ENCODE measurements at places on chromosomes 3 and 15.

- no peak for DNase-seq
These were observed 52.8 kb downstream of the RASA2 start for GRCh38 chr3:141539431-141540187.

GRCh38 chr3:184872200-184872599 is 60.2 kb downstream of the VPS8 start:
- no peak for DNase-seq

DNA sequence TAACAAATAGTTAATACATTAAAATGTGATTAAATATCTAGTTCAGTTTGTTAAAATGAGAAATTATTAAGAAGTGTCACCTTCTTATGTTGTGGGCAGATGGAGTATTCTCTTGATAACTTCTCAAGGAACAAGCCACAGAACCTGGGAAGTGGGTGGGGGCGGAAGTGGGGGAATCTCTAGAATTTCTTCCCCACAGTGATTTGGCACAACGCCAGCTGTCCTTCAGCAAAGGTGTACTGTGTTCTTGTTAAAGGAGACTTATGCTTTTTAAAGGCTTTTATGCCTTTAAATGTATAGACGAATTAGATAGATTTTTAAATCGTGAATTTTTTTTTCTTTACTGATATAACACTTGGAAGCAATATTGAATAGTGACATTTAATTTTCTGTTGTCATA is 42.4 kb downstream of the SEC22A start:
- DNase-seq = peak; percentile 36

- DNase-seq = no peak
These were observed 587.4 kb upstream of the KCNMB2 start for GRCh38 chr3:177948716-177949425.

DNA sequence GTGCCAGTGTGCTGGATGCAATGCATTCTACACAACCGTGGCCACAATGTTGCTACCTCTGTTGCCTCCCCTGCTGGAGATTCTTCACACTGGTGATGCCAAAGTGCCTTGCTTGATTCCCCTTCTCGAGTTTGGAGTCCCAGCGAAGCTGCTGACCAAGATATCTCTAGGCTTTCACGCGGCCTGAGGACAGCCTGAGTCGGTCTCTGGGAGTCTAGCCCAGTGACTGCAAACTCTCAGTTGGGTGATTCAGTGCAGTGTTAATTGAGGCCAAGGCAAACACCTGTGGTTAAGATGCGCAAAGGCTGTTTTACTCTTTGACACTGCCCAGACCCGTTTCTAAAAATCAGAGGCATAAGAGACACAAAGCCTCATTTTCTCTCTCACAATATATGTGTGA is 434.4 kb downstream of the NR2F2 start:
- no peak for DNase-seq

DNA sequence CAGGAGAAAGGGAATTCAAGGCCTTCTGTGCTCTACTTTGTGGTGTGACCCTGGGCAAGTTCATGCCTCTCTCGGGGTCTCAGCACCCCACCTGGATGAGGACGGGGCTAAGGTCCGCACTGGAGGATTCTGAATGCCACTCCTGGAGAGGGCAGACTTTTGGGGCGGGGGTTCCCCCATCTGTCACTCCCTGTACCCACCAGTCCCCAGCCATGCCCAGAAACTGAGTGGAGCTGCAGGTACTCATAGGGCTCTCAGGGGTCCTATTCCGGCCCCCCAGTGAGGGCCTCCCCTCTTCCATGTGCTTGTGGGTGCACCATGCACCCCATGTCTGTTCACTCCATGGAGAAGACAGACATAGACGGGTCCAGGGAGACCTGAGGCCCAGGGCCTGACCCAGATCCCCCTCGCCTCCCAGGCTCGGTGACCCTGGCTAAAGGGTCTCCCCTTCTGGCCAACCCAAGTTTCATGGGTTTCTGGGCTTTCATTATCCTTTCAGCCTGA is 26.0 kb downstream of the ACSBG1 start:
- peak; percentile 1 for DNase-seq

DNA sequence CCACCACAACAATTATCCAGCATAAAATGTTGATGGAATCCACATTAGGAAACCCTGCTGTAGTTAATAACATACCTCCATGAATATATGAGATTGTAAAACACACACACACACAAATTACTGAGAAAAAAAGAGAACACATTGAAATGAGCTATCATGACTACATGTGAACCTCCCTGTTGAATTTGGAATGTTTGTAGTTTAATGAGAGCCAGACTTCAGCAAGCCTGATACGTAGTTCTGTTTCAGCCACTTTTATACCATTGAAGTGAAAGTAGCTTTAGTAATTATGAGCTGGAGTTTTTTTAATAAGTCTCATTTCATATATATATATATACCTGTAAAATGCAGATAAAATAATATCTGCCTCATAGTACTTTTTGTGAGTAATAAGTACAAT is 1146.4 kb downstream of the NAALADL2 start:
- DNase-seq = no peak

DNA sequence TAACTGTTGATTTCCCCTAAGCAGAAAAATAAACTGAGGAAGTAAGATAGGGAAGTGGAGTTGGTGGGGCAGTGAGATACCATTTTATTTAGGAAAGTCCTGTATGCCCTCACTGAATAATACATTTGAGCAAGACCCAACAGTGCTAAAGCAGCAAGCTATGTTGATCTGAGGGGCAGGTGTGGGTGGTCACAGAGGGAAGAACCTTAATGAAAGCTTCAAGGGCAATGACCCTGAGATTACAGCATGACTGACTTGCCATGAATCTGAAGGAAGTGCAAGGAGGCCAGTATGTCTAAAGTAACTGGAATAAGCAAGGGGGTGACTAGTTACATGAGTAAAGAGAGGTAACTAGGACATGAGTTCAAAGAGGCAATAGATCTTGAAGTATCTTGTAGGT is 159.5 kb downstream of the CD47 start:
- no peak for DNase-seq

GRCh38 chr3:54262541-54262940 is 140.2 kb downstream of the CACNA2D3 start:
- DNase-seq = no peak

- no peak for DNase-seq
These were observed 128.9 kb downstream of the MEGF11 start for GRCh38 chr15:66124651-66125050.

All from activated CD4-positive, alpha-beta T cell treated with anti-CD3 and anti-CD28 coated beads, Interleukin-2, amount 10 ng/mL, durations not matched to agents 7 days and 5 days (primary cell).